ENCODE measurements at places on chromosomes 7 and 10.

GRCh38 chr10:109915566-109915965 lies 7.7 kb downstream of the XPNPEP1 start:
- no peak for DNase-seq

DNA sequence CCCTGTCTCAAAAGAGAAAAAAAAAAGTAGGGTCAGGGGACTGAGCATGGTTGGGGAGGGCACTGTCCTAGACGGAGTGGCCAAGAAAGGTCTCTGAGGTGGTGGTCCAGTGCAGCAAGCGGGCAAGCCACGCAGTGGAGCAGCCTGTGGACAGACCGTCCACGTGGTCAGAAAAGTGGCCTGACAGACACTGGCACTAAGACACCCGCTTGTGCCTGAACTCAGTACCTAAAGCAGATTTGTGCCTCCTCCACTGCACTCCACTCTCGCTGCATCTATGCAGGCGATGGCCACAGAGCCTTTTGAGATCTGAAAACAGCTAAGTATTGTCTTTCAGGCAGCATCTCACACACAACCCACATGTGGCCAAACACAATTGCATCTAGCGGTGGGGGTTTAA lies 8.8 kb downstream of the ASB10 start:
- peak; percentile 18 for DNase-seq

DNA sequence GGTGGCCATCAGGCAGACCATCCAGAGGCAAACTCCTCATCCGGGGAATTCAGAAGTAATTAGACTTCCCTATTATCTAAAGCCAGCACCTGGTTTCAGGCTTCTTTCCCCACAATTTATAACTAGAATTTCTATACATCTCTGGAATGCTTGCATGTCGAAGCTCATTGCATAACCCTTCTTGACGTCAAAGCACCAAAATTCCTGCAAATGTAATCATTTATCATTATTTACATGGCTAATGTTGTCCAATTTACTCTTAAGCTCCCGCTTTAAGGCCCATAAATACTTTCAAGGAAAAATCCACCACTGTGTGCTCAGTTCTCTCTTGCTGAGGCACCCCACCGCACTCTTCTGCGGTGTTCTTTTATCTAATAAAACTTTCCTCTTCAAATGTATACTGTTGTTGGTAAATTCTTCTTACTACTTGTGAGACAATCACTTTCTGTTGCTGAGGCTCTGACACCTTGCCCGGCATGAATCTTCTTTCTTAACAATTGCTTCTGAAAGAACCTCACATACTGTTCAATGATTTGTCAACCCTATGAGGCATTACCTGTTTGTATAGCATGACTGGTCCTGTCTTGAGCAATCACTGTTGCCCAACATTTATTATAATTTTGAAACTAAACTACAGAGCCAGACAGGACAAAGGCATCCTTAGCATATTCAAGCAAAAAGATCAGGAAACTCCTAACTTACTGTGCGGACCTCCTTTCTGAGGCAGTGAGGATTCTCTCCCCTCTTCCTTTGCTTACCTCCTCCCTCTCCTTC lies 17.4 kb upstream of the GPR141 start:
- DNase-seq, result no peak

DNA sequence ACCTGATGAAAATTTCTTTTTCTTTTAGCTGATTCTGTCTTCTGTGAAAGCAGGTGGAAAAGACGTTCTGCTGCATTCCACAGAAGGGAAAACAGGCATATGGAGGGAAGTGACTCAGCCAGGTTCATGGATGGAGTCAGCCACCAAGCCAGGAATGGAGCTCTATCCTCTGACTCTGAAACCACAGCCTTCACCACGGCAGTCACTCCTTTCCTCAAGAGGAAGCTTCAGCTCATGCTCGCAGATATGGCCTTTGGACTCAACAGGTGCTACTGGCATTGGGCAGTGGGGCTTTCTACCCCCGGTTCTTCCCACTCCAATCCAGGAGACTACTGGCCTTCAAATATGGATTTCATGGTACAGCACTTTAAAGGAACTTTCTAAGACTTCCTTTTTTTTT lies 11.5 kb upstream of the PLAU start:
- peak; percentile 93 for DNase-seq

- DNase-seq, result no peak
These were observed 53.4 kb upstream of the PCDH15 start for GRCh38 chr10:54854389-54854788.

GRCh38 chr7:2559283-2559950 lies 638 bp downstream of the IQCE start:
- DNase-seq, result no peak

DNA sequence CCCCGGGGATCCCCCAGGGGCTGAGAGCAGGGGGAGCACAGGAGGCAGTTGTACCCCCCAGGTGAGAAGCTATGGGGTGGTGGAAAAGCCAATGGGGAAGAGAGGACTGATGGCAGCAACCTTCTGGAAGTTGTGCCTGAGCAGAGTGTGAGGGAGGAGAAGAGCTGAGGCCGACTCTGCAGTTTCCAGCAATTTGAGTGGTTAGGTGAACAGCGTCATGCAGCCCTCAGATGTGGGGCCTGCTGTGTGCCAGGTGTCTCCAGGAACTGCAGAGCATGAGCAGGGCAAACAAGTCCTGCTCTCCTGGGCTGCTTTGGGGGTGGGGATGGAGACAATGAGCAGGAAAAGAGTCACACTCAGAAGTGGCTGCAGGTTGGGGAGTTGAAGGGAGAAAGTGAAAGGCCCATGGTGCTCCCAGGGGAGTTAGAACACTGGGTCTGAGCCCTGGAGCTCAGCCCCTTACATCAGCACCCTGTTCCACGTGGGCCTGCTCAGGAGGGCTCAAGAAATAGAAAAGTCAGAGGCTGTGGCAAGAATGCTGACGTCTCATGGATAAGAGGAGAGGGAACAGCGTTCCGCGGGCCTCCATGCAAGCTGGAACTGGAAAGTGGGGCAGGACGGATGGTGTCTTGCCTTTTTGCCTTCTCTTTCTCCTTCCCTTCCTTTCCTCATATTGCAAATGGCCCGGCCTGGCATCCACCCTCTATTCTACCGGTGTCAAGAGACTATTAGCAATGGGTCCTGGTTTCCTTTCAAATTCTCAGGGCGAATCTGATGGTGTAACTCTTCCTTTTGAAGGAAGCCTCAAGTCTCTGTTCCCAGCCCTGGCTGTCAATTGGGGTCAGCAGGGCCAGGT lies 4.0 kb upstream of the AFAP1L2 start:
- no peak for DNase-seq

- DNase-seq, result no peak
These were observed 140.5 kb downstream of the TWIST1 start for GRCh38 chr7:18976715-18977471.

- no peak for DNase-seq
These were observed 524.6 kb downstream of the LRMDA start for GRCh38 chr10:75955973-75956502.

GRCh38 chr10:47349941-47350371 lies 1.8 kb downstream of the RBP3 start:
- DNase-seq, result no peak

Measured in islet precursor cell (in vitro differentiated cells).